NCI-H2029 (cell line): ENCODE measurements at places on chromosomes 2 and 18.

GRCh38 chr18:25974630-25975077 is 115.8 kb downstream of the SS18 start:
- DNase-seq, result no peak

DNA sequence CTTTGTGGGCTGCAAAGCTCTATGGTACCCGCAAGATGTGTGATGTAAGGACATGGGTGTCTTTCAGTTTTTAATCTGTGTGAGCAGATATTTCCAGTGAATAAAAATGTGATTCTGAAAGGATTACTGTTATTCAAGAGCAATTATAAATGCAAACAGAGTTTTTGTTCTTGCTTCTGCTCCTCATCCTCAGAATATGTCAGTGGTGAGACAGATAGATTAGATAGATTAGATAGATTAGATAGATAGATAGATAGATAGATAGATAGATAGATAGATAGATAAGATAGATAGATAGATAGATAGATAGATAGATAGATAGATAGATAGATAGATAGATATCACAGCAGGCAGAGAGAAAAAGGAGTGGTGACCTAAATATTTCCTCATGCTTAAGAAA is 142.6 kb downstream of the RTN4 start:
- no peak for DNase-seq

DNA sequence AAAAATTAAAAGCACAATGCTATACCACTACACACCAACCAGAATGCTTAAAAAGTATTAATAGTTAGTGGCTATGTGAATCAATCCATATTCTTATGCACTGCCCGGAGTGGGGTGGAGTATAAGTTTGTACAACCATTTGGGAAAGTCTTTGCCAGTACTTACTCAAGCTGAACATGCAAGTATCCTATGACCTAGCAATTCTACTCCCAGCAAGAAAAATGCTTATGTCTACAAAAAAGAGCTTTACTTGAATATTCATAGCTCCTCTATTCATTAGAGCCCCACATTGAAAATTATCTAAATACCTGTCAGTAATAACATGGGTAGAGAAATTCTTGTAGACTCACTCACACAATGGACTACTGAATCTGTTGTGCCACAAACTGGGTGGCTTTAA is 21.4 kb upstream of the CNOT11 start:
- no peak for DNase-seq

DNA sequence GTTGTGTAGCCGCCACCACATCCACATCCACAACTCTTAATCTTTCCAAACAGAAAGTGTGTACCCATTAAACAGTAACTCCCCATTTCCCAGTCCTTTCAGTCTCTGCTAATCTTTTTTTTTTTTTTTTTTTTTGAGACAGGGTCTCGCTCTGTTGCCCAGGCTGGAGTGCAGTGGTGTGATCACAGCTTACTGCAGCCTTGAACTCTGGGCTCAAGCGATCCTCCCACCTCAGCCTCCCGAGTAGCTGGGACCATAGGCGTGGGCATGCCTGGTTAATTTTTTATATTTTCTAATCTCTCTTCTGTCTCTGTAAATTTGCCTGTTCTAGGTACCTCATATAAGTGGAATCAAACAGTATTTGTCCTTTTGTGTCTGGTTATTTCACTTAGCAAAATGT is 3.6 kb downstream of the EIF2AK2 start:
- DNase-seq, result no peak

- DNase-seq, result no peak
Measured at GRCh38 chr2:178295906-178296305, 101.6 kb downstream of the OSBPL6 start.

DNA sequence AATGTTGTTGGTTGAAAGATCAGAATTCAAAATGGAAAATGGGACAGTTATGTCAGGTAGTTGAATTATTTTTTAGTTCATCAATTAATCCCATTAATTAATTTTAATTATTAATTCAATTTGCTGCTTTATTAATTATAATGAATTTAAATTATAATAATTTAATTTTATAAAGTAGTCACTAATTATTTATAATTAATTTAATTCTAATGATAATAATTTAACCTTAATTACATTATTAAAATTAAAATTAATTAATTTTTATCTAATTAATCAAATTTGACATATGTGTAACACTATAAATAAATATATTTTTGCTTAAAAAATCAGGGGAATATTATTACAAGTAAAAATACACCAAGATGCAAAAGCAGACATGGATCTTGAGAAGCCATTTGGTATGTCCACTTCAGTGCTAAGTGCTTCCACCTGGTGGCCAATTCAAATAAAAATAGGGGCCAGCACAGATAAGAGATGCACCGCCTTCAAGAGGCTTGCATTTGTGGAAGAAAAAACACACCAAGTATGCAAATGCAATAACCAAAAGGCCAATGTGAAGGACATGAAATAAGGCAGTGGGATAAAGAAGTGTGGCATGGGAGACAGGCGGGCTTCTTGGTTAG is 73.2 kb downstream of the MBP start:
- DNase-seq, result no peak

DNA sequence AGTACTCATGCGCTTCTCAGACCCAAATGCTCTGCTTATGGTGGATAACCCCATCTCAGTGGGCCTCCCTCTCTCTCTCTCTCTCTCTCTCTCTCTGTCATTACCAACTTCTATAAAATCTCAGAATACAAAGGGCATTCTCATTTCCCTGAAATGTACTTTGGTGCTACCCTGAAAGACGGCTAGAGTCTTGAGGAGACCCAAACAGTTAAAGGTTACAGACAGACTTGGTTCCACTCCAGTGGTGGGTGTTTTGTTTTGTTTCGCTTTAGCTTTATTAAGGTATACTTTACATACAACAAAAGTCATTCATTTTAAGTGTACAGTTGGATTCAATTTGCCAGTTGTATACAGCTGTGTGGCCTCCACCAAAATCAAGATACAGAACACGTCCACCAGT is 60.9 kb downstream of the BCL11A start:
- DNase-seq, result no peak

DNA sequence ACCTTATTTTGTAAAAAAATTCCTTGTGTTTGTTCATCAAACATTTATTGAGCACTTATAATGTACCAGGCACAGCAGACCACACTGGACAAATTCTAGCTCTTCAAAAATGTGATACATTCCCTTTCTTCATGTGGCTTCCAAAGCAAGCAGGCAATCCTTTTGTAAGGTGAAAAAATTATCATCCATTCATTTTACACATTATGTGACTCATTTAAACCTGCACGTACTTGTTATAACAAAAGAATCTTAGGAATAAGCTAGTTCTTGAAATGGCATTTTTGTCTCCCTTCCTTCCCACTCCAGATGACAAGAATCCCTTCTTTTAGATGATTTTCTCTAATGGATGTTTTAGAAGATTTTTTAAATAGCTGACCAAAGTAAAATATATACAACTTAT is 104.6 kb downstream of the KLF7 start:
- no peak for DNase-seq

DNA sequence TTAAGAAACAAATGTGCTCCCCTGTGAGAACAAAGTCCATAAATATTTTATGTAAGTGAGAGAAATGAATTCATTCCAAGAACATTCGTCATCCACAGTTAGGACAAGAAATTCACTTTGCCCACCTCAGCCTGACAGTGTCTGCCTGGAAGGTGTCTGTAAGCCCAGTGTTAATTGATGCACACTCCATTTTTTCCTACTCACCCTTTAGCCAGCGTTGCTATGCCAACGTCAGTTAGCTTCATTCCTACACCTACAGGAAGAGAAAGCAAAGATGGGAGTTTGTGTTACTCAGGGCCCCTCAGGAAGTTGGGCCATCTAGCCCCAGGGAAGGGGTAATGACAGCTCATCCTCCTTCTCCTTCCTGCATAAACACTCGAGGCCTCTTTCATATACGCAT is 131.0 kb downstream of the ALPK2 start:
- DNase-seq, result no peak

DNA sequence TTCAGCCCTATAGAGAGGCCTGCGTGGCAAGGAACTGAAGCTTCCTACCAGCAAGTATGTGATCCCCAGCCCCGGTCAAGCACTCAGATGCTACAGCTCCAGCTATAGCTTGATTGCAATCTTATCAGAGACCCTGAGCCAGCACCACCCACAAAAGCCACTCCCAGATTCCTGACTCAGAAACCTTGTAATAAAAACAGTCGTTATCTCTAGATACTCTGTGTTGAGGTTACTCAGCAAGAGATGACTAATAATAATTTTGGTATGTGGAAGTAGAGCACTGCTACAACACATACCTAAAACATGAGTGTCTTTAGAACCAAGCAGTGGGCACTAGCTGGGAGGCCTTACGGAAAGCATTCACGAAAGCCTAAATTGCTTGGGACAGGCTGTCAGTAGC is 216.9 kb downstream of the UXS1 start:
- no peak for DNase-seq

DNA sequence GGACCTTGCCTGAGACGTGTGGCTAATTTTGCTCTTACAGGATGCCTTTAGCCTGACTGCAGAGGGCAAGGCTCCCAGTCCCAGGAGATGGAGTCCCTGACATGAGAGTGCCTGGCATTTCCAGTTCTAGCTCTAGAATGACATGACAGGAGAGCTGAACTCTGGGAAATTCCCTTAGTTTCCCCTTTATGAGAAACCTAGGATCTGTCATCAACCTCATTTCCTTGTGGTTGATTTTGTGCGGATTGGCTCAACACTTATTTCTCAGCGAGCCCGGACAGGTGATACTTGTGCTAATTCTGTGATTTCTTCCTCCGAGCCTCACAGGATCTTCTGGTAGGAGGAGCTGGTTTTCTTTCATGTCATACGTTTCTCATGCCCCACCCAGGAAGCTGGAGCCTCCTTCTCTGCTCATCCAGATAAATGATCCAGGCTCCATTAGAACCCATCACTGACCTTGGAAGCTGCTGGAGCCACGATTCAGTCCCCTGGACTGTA is at the start of gene IL36G:
TSS of gene IL36G (plus strand) at position 448 of the 498 bp plus-strand sequence. CDS start 633 bp downstream, outside the sequence.
- DNase-seq, result no peak

DNA sequence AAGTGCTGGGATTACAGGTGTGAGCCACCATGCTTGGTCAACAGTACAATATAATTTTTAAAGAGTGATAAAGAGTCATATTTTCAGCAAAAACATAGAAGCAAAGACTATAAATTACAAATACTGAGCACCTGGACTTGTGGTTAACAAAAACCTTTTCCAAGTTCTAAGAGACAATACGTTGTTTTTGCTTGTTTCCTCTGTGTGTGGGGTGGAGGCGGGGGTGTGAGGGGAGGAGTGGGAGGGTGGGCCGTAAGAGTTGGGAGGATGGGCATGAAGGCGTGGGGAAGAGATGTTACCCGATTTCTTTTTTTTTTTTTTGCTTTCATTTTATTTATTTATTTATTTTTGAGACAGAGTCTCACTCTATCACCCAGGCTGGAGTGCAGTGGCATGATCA is 78.0 kb upstream of the WIPF1 start:
- DNase-seq, result no peak

- no peak for DNase-seq
Measured at GRCh38 chr2:38190542-38191218, 114.7 kb upstream of the CYP1B1 start.

DNA sequence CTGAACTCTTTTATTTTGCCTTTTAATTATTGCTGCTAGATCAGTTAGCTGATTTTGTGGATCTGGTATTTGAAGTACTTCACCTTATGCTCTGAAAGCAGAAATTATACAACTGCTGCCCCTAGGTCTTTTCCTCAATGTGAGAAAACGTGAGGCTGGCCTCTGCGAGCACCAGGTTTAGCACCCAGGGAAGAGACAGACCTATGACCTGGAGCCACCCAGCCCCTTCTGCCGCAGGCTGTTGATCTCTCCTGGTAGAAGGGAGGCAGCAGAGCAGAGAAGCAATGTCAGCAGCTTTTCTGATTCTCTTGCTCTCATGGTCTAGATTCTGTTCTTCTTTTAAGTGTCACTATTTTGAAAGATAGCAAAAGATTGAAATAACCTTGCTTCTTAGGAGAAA is 19.9 kb downstream of the TRAPPC12 start:
- DNase-seq, result no peak

DNA sequence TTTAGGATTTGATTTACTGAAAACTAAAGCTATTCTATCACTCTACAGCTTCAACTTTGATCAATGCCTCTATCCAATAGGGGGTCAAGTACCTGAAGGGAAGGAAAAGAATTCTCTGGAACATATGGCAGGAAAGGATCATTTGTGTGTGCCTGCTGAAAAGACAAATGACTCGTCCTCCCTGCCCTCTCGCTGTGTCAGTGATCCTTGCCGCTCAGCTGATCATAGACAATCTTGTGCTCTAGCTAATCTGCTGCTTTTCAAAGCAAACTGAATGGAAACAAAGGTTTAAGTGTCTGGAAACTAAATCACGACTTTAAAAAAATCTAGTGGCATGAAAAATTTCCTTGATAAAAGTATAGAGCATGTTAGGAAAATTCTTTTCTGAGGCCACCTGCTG is 75.6 kb upstream of the CPO start:
- no peak for DNase-seq

GRCh38 chr2:5365871-5366461 is 326.2 kb upstream of the SOX11 start:
- peak; percentile 75 for DNase-seq

- DNase-seq, result peak; percentile 23
Measured at GRCh38 chr2:157777427-157777826, 98.7 kb downstream of the ACVR1 start.

- DNase-seq, result no peak
Measured at GRCh38 chr2:43754180-43754579, 19.7 kb upstream of the DYNC2LI1 start.

- no peak for DNase-seq
Measured at GRCh38 chr2:134906726-134907125, 11.9 kb upstream of the CCNT2 start.

- DNase-seq, result no peak
Measured at GRCh38 chr18:7958897-7959146, 391.7 kb downstream of the PTPRM start.

GRCh38 chr2:41061356-41061755 is 609.5 kb upstream of the SLC8A1 start:
- DNase-seq, result no peak

DNA sequence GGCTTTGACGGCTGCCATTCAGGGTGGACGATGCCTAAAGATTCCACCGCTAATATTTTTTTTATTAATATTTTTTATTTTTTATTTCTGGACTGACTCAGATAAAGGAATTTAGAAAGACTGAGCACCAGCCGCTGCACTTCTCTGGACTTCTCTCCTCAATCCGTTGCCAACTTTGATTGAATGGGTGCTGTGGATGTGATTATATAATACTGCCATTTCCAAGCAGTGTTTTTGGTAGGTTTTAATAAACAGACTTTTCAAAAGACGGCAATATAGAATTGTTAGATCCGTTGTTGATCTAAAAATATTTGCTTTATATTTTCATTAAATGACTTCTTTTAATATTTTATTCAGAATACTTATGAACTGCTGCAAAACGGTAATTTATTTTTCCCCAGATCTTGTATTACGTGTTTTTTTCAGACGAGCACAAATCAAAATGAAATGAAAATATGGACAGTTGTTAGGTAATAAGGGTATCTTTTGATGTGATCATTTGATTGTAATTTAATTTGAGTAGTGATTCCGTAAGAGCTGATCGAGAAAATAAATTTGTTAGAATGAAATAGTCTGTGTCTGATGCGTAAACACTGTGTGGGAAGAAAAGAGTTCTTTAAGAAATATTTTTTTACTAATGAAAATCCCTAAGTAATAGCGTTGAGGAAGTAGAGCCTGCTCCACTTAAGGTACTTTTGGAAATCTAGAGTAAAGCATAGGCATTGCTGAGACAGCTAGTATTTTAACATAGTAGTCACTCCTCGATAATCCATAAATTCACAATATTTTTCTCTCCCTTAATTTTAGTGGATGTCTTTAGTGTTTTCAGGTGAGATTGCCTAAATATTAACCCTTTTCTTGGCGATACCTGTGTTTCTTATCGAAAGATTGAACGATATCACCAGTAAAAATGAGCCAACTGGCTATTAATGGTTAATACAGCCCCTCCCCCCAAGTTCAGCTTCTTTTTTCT is 4.4 kb downstream of the POU3F3 start:
- DNase-seq, result no peak

- no peak for DNase-seq
Measured at GRCh38 chr18:28485918-28486317, 309.0 kb upstream of the CDH2 start.
